CD4-positive, alpha-beta T cell treated with Interleukin-2 at 100 ng/mL for 4 hours (primary cell): ENCODE measurements at places on chromosomes 5 and 9.

DNA sequence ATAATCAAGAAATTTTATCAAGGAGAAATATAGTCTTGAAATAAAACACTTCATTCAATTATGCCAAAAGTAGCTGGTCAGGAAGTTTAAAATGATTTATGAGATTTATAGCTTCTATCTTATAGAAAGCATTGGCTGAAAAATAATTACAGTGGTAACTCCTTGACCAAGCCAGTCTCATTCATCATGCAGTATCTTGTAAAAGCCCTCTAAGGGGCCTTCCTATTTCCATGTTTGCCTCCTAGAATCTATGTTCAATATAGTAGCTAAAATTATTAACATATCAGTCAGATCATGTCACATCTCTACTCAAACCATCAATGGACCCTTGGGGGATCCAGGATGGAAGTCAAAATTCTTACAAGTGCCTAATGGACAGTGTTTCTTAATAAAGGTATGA, 393.4 kb upstream of the ST8SIA4 start:
- no peak for DNase-seq

DNA sequence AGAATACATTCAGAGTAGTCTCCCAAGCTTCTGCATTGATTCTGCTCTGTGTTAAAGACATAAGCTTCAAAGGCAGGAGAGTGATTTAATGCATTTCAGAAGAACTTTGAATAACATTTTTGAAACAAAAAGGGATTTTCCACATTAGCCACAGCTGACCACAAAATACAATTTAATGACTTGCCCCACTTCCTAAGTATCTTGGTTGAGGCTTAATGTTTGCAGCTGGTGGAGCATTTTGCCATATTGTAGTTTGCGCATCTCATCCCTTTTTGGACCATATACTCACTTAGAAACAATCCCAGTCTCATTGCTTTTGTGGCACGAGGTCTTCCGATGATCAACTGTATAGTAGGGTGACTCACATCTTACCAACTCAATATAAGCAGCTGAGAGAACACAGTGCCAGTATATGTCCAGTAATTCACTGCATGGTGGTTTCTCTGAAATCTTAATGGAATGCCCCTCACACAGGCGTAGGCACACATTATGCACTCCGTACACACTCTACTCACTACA, 455.8 kb upstream of the PTGER4 start:
- DNase-seq, result peak; percentile 45

DNA sequence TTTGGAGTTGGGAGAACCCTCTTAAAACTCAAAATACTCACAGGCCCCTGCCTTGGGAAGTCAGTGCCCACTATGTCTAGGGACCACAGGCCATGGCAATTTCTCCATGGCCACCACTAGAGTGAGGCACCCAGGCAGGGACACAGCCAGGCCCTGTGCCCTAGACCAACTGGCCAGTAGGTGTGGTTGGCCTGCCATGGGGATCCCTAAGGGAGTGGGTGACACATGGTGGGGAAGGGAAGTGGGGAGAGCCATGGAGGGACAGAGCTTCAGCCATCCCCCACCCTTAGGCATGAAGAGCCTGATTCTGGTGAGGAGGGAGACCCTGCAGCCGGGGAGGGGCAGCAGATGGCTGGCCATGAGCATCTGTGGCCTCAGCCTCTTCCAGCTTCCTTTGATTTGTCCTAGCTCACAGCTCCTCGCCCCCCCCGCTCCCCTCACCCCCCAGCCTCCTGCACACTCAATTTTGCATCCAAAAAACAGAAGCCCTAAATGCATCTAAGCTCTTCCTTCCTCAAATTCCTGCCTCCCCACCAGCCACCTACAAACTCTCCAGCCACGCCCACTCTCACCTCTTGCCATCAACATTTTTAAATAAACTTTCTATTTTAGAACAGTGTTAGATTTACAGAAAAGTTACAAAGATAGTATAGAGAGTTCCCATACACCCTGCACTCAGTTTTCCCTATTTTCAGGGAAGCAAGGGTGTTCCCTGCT, 1.6 kb upstream of the DBN1 start:
- DNase-seq, result no peak

- DNase-seq, result no peak
Observed at GRCh38 chr5:6596388-6596787, 36.5 kb downstream of the NSUN2 start.

DNA sequence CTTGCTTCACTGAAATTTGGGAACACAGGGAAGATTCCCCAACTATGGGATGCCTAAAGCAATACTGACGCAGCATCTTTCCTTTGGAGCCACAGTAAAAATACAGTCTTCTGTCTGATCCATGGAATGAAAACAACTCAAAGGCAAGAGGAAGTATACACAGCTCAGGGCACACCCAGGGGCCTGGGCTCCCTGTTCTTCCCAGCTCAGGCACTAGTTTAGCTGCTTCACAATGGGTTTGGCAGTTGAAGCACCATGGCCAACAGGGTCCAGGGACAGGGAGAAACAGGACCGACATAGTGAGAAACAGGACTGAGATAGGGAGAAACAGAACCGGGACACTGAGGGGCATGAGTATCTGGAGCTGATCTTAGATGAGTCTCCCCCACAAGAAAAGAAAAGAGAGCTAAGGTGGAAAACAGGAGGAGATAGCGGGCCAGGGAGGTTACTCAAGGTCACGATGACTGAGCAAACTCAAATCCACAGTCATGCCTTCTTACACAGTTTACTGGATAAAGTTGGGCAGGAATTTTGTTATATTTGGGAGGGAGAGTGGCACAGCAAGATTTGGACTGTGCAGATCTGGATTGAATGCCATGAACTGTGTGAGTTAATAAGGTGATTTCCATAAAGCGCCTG, 198.8 kb downstream of the SMARCA2 start:
- DNase-seq, result no peak

GRCh38 chr9:84179531-84179930, 161.0 kb downstream of the SLC28A3 start:
- DNase-seq, result no peak

DNA sequence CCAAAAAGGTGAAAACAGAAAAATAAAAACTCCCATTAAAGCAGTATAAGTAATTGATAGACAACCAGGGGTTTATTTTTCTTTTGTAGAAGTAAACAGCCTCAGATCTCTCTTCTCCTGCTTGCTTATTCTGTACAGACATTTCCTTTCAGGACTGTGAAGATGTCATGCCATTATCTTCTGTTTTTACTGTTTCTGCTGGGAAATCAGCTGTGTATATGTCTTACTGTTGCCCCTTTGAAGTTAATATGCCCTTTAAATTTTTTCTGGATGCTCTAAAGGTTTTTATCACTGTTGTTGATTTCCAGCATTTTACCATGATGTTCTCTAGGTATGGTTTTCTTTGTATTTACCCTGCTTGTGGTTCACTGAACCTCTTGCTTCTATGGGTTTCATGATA, 199.5 kb downstream of the NXNL2 start:
- DNase-seq, result no peak

DNA sequence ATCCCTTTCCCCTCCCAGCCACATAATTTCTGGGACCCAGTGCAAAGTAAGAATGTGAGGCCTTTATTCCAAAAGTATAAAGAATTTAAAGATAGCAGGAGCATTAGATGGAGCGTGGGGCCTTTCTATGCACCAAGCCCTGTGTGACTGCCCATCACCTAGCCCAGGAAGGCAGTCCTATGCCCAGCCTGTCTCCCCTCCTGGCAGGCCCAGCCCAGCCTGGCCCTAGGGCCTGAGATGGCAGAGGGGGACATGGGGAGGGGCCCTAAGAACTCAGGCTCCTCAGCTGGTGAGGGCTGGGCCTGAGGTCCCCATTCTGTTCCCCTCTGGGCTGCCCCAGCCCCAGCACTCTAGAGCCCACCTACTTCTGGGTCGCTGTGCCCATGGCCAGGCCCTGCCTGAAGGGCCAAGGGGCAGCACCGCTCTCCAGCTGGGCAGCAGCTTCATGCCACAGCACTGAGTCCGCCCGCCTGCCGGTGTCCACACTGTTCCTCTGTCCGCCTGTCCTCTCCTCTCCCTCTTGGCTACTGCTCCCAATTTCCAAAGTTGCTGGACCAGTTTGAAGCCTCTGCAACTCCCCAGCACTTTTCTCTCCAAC, 995 bp upstream of the SLC23A1 start:
- DNase-seq, result no peak

- no peak for DNase-seq
Observed at GRCh38 chr9:137195525-137196220, 4.9 kb downstream of the TPRN start.

- DNase-seq, result no peak
Observed at GRCh38 chr5:153402550-153402949, 87.9 kb upstream of the GRIA1 start.

DNA sequence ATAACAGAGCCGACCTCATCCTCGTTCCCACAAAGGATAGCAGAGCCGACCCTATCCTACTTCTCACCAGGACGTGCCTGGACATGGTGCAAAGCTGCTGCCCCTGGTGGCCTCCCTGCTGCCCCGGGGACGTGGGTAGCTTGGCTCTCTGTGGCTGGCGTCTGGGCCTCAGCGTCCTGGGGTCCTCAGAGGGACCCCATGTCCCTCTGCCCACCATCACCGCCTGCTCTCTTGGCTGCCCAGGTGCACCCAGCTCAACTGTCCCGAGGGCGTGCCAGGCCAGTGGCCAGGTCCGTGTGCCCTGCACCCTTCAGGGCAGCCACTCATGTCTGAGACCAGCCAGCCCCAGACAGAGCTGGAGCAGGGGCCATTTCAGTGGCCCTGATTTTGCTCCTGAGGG, 8.5 kb downstream of the NKD2 start:
- DNase-seq, result no peak

GRCh38 chr5:12246036-12246435, 341.8 kb upstream of the CTNND2 start:
- DNase-seq, result no peak

DNA sequence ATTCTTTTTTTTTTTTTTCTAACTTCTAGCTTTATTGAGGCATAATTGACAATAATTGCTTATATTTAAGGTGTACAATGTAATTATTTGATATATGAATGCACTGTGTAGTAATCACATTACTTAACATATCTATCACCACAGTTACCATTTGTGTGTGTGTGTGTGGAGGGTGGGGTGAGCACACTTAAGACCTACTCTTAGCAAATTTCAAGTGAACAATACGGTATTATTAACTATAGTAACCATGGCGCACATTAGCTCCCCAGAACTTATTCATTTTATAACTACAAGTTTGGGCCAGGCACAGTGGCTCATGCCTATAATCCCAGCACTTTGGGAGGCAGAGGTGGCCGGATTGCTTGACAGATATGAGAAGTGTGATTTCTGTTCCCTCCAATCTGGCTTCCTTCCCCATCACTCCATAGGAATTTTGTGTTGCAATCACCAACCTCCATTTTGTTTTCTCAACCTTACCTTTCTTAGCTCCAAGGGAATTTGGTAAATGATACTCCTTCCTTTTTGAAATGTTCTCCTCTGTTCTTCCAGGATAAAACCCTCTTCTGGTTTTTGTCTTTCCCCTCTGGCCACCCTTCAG, 14.9 kb downstream of the TXN start:
- DNase-seq, result no peak

DNA sequence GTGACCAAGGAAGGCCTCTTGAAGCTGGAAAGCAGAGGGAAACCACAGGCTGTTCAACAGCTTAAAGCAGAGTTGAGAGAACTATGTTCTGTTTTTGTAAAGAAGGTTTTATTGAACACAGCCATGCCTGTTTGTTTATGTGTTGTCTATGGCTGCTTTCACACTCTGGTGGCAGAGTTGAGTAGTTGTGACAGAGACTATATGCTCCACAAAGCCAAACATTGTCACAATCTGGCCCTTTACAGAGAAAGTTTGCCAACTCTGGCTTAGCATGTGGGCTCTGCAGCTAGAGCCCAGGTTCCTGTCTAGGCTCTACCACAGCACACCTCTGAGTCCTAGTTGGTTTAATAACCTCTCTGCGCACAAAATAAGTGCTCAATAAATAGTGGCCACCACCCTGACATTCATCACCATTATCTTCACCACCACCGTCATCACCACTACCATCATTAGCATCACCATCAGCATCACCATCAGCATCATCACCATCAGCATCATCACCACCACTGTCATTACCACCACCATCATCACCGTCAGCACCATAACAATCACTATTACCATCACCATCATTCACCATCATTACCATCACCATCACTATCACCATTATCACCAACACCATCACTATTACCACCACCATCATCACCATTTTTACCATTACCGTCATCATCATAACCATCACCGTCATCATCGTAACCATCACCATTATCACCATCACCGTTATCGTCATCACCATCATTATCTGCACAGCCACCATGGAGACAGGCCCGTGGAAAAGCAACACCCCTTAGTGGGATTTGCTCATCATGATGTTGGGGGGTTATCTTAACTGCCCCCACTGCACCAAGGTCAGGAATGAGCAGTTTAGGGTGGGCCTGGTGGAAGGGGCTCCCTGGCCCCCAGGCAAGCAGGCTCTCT, 18.3 kb downstream of the AKNA start:
- no peak for DNase-seq

- DNase-seq, result no peak
Observed at GRCh38 chr9:34291023-34291422, 38.0 kb downstream of the KIF24 start.

DNA sequence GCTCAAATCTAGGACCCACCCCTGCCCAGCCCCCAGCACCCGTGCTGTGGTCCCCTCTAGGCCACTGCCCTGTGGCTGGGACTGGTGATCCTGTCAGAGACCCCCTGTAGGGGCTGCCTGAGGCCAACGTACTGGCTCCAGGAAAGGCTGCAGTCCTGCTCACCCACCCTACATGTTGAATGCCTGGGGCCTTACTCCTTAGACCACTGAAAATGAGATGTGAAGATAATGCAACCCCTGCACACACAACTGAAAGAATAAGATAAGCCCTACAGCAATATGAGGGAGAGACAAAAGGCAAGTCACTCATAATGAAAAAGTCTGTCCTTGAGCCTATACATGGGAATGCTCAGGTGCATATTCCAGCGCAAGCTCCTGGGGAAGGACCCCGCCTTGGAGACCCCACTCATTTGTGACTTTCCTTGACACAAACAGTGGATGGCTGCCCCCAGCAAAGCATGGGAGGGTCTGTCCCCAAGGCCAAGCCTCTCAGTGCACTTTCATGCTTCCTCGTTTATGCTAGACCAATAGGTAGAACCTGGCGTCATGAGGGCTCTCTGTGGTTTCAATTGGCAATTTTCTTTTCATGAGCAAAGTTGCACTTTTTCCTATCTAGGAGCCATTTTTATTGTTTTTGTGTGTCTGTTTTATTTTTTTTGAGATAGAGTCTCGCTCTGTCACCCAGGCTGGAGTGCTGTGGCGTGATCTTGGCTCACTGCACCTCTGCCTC, 12.5 kb upstream of the WNK2 start:
- no peak for DNase-seq

DNA sequence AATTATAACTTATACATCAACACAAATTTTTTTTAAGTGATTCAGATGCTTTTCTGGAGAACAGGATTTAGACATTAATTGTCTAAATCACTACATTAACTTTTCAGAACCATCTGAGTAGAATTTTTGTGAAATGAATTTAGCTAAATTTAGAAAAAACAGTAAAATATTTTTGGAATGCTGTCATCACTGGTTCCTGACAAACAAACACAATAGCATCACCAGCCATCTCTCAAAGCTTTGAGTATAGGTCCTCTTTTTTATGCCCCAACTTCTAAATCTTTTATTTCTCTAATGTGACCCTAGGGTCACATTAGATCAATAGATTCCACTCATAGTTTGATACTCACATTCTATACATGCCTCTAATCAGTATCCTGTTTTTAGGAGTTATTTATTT, 104.6 kb downstream of the PRR16 start:
- no peak for DNase-seq

GRCh38 chr5:90096415-90097081, 313.0 kb downstream of the CETN3 start:
- DNase-seq, result no peak
